ENCODE measurements at places on chromosomes 13 and 19. TPM values are rescaled to one million over a fixed set of nuclear protein-coding genes. Genes with fewer than 3 reads are reported as not detected.

AXL gene
- total RNA-seq: 76.4 TPM

ZNF773 gene
- total RNA-seq: 14.9 TPM

TMEM221 gene
- 5.4 TPM for total RNA-seq

DNAJC3 gene
- 40.6 TPM for total RNA-seq

COG3 gene
- 22.3 TPM for total RNA-seq

DNA sequence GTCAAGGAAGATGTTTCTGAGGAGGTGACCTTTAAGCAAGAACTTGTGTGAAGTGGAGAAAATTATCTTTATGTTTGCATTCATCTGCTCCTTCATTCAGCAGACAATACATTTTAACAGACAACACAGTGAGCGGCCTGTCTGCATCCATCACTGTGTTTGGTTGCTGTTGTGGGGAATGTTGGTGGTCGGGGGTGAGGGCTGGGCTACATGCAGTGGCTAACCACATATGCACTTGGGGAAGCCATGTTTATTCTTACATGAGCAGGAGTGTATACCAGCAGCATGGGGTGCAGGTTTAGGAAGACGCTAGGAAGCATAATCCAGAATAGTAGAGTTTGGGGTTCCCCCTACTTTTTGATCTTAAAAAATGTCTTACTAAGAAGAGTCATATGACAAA lies 66.4 kb downstream of the DHRS12 start:
- DNase-seq: no peak

GRCh38 chr19:39494661-39495060 lies 4.1 kb upstream of the DLL3 start:
- no peak for DNase-seq

GRCh38 chr19:6532244-6532999 lies 1.6 kb downstream of the TNFSF9 start:
- no peak for DNase-seq

- no peak for DNase-seq
These were observed 17.9 kb downstream of the RCBTB1 start for GRCh38 chr13:49567491-49567890.

DNA sequence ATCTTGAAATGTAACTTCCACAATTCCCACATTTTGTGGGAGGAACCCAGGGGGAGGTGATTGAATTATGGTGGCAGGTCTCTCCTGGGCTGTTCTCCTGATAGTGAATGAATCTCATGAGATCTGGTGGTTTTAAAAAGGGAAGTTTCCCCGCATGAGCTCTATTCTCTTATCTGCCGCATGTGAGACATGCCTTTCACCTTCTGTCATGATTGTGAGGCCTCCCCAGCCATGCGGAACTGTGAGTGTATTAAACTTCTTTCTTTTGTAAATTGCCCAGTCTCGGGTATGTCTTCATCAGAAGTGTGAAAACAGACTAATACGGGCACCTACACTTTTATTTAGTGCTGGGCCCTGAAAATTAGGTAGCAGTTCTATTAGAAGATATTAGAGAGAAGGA lies 45.8 kb downstream of the TNFSF13B start:
- DNase-seq: no peak

DNA sequence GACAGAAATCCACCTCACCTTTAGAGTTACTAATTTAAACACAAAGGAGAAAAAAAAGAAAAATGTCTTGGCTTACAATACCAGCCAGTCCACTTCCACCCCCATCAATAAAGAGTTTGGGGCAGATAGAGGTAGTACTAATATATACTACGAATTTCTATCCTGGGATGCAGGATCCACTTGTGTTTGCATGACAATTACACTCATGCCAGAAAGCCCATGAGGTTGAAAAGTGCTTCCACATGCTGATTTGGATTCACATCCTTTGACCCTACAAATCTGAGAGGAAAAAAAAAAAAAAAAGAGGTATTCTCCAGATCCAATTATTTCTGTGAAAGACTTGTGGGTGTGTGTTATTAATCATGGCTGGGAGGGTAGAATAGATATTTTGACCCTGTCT lies 335.2 kb downstream of the SLITRK1 start:
- no peak for DNase-seq

- no peak for DNase-seq
These were observed 13.3 kb downstream of the MKNK2 start for GRCh38 chr19:2037651-2038255.

DNA sequence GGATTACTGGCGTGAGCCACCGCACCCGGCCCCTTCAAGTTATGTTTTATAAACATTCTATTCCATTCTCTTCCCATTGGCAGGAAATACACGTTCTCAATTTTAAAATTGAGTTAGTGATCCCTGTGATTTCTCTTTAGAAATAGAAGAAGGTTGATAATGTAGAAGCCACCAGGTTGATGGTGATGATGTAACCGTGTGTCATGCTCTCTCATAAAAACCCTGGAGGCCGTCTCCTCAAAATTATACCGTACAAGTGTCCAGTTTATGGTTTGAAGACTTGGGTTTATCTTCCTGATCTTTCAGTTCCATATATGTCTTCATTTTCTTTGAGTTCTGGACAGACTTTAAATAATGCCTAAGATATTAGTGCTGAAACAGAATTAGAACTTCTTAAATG lies 32.2 kb downstream of the COG3 start:
- no peak for DNase-seq

DNA sequence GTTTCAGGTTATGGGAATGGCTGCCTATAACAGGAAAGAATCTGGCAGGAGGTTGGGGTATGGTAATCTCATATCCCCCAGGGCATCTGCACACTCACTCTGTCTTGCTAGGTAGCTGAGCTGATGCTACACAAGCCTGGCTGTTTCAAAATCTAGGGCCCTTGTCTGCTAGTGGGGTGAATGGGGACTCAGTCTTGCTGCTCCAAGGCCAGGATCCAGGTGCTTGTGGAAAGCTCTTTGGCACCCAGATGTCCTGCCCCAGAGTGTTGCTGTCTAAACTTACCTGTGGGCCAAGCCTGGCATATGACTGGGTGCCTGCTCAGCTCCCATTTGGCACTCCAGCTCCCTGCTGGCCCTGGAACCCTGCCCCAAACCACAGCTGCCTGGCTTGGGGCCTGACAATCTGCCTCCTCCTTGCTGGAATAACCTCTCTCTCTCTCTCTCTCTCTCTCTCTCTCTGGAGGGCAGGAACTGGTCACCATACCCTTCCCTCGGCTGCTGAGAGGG lies 158.1 kb upstream of the TSC22D1 start:
- no peak for DNase-seq

DNA sequence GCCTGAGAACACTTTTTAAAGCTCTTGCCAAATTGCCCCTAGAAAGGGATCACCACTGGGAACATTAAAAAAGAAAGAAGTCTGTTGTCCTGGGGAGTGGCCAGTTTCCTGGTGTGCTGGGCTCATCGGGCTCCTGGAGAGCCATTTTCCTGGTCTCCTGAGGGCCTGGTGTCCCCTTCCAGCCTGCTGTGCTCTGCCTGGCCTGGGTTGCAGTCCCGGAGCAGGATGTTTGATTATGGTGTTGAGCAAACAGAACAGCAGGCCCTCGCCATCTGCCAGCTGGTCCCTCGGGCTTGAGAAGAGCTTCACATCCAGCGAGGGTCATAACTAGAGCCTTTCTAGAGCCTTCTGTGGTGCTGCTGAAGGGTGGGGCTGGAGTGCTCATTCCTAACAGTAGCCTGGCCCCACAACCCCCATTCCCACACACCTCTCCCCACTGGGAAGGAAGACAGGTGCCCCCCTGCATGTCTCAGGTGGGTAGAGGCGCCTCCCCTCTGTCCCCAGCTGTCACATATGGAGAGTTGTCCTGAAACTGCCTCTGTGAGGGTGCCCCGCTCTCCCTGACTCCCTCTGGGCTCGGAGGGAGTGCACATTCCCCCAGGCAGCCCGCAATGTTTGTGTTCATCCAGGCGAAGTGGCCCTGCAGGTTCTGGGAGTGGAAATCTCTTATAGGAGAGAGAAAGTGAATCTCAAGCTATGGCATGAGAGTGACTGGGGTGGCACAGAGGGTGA lies 151.1 kb downstream of the SIPA1L3 start:
- DNase-seq: no peak

DNA sequence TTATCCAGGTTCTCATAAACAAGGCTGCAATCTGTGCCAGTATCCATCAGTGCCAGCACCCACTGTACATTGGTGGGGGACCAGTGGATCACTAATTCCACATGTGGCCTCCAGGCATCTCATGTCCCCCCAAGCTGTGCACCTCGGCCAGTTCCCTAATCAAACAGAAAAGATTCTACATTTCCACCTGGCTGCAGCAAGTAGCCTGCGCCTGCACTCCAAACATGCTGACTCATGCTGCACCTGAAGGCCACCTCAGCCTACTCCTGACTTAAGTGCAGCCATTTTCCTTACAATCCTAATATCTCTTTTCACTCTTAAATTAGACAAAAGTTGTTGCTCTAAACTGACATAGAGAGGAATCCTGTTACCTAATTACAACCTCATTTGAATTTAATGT lies 729.4 kb upstream of the MIR17HG start:
- no peak for DNase-seq

DNA sequence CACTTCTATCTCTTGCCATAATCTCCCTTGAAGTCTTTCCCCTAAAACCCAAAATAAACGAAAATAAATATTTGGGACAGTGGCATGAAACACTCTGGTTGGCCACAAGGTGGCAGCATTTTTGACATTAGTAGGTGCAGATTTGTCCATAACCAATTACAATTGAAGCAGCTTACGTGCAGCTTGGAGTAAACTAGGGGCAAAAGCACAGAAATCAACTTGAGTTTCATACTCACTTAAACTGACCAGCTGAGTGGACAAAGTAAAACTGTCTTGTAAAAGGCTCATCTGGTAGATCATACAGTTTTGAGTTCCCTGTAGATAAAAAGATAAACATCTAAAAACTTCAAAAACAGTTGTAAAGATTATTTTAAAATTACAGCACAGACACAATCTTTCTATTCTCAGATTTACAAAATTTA lies 18.8 kb downstream of the PDCD5 start:
- DNase-seq: peak; percentile 24
